ENCODE measurements at places on chromosomes 3 and 15. TPM values are rescaled to one million over a fixed set of nuclear protein-coding genes. Genes with fewer than 3 reads are reported as not detected.

DNA sequence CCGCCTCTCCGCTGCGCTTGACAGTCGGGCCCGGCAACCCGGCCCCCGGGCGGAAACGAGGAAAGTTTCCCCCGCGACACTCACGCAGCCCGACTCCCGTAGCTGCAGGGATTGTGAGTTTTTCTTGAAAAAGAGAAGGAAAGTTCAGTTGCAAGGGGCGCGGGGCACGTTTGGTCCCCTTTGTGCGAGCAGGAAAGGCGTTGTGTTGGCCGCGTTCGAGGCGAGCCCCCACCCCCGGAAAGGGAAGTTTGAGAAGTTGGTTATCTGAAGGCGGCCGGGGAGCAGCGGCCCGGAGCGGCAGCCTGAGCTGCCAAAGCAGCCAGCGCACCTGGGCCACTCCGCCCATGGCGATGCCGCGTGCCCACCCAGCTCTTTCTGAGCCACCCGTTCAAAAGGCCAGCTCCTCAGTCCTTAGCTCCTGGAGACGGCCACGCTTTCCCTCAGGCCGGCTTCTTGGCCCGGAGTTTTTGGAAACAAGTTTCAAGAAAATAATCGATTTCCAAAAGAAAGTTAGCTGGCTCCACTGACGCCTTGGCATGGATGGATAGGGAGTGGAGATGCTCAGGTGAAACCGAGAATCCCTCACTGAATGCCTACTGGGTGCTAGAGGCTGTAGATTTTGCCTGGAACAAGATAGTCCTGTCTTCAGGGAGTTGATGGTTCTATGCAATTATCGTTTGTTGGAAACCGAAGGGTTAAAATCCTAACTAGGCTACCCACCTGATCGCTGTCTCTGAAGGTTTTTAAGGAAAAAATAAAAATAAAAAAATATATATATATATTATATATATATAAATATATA is 832 bp downstream of the TGFBR2 start:
- peak; percentile 73 for DNase-seq

GRCh38 chr3:33881156-33882064 is 83.0 kb downstream of the PDCD6IP start:
- no peak for DNase-seq

- no peak for DNase-seq
Measured at GRCh38 chr15:38819387-38819950, 254.9 kb upstream of the RASGRP1 start.

DNA sequence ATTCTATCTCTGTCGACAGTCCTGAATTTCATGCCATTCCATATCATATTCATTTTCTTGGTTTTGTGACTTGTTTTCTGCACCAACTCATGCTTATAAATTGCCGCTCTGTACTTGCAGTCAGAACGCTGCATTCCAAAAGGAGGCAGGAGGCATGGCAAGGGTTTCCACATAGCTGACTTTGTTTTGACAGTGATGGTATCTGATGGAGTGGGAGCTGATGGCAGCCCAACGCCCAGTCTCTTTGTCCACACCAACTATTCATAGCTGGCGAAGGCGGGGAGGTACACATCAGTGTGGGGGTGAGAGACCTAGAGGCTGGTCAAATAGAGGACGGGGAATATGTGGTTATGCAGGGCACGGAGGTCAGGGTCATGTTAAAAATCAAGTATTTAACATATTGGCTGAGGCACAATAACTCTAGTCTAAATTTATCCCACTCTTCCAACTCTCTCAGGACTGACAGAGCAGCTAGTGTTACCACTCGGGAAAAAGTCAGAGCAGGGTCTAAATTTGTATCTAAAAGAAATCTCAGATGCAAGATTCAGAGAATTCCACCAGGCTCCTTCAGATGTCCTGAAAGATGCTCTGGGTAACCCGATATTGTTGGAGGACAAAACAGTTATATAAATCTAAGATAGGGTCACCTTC is 67.8 kb upstream of the ATP13A3 start:
- no peak for DNase-seq

GRCh38 chr15:100372739-100373119 is 31.0 kb upstream of the ADAMTS17 start:
- DNase-seq = no peak

GRCh38 chr3:52015438-52016228 is 19.9 kb upstream of the RPL29 start:
- DNase-seq = no peak

DNA sequence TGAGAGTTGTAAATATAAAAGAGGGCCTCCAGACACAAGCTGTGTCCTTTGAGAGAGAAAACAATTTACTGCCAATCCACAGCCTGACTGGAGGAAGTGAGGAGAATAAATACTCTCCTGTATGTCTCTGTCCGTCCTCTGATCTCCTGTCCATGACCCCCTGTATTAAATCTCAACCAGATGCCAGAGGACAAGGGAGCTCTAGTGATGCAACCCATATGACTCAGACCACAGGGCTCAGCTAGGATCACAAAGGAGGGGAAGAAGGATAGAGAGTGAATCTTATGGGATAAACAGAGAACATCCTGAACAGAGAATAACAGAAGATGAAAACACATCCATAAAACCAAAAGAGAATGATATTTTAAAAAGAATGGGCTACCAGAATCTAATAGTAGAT is 482.6 kb downstream of the PLOD2 start:
- DNase-seq = no peak

DNA sequence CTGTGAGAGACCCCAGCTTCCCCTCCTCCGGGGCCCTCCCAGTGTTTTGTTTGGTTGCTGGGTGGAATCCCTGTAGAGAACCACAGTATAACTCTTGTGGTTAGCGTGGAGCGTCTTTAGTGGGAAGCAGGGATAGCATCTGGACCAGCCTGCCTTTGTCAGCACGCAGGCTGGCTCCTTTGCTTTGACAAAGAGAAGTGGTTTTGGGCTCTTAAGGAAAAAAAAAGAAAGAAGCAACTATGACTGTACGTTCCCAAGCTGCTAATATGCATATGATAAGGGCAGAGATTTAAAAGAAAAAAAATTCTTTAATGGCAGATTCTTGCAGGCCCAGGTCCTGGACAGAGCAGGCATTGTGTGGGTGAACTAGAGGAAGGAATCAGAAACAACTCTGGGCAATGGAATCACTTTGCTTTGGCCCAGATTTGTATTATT is 340.8 kb upstream of the CTDSPL start:
- no peak for DNase-seq

DNA sequence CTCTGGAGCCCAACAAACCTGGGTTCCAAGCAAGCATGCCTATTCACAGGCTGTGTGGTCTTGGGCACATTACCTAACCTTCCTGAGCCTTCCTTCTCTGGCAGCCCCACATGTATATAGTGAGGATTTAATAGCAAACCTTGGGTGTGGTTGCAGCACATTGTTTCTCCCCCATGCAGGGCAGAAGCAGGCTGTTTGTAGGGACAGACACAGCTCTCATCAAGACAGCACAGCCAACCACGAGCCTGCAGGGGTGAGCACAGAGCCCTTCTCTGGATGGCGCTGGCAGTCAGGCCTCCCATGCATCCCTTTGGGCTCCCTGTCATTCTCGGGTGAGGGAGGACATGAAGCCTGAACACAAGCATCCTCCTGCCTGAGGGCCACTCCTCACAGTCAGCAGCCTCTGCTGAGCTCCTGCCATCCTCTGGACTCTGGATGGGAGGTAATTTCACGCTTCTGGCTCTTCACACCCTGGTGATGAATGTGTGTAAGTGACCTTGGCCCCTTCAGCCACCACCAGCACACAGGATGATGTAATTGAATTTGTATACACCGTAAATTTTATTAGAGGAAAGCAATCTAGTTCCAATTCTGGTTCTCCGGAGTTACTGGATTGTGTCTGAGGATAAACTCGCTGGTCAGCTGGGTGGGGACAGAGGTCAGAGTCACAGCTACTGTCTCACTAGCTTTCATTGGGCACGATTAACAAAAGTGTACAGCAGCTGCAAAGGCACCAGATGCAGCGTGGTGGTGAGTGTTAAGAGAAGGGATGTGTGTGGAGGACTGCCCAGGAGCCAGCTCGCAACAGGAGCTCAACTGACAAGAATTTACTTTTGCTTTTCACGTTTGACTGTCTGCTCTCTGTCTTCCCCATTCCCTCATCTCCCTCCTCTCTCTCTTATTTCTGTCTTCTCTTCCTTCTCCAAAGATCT is 118.1 kb downstream of the CLSTN2 start:
- DNase-seq = no peak

GRCh38 chr15:76057332-76058000 is 2.3 kb upstream of the TMEM266 start:
- DNase-seq = peak; percentile 42

DNA sequence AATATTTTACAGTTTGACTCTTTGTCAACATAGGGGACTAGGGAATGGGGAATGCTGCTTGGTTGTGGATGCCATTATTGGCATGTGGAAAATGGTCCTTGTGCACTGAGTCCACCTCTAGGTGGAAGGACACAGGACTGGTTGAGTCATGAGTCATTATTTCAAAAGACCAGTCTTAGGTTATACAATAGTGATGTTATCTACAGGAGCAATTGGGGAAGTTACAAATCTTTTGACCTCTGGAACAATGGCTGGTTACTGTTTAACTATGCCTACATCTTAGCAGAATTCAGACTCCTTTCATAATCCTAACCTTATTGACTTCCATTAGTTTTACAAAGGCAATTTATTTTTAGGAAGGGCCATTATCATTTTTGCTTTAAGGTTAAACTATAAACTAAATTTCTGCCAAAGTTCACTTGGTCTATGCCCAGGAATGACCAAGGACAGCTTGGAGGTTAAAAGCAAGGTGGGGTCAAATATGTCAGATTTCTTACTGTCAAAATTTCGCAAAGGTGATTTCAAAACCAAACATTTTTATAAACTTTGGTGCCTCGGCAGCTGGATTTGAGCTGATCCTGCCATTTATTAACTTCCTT is 11.8 kb upstream of the CCR8 start:
- no peak for DNase-seq

GRCh38 chr3:179811321-179812095 is 158.7 kb downstream of the USP13 start:
- DNase-seq = peak; percentile 18

DNA sequence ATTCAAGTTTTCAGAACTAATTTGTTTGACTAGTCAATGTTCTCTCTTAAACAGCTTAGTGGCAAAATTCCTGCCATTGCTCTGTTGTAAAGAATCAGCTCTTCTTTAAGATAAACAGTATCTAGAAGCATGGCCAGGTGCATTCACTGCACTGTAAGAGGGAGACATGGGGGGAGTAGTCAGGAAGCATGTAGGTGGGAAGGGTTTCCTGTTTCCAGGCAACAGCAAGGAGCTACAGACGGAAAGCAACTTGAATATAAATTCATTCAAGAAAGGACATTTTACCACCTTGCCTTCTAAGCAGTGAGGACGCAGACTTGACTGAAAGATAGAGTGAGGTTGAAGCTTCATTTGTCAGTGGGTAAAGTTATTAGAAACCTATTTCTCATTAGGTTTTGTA is 55.3 kb downstream of the BBX start:
- DNase-seq = no peak

- DNase-seq = peak; percentile 20
Measured at GRCh38 chr3:51538115-51538458, 432 bp upstream of the RAD54L2 start.

Gene COL6A5
- 0.03 TPM for total RNA-seq
